Stimulated activated CD4-positive, alpha-beta T cell treated with anti-CD3 and anti-CD28 coated beads, Interleukin-2, amount 100 ng/mL, for 24 hours (primary cell): ENCODE measurements at places on chromosomes 6 and 20.
A peak's percentile ranks its signal among the peaks of the same experiment; 100 is the strongest.

DNA sequence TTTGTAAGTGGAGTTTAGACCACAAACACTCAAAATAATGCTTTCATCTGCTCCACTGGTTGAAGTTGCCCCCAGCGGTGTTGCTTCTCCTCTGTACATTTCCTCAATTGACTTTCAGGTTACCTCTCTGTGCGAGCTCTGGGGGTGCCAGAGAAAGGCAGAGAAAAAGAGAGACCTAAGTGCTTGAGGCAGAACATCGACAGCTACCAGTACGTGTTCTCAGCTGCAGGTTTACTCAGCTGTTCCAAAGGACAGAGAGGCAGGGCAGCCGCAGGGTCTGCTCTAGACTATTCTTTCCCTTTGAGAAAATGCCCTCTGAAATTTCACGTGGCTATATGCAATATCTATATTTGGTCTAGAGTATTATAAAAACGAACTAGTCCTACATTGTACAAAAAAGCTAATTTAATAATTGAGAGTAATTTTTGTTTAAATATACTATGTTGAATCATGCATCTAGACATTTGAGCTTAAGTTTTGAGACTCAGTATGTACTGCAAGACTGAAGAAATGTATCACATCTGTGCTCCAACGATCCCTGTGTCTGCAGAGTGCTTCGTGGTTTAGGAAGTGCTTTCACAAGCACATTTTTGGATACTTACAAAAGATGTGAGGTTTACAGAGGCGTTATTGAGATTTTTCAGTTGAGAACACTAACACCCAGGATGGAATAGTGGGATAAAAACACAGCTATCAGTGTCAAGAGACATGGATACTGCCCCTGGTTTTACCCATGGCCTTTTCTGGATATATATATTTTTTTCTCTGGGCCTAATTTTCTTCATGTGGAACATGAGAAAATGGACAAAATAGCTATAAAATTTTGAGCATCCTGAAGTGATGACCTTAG, 453.6 kb upstream of the FLRT3 start:
- DNase-seq = no peak

GRCh38 chr20:32902456-32903420, 44.0 kb downstream of the EFCAB8 start:
- peak; percentile 75 for DNase-seq

- DNase-seq = peak; percentile 5
Observed at GRCh38 chr6:11460837-11461661, 76.5 kb upstream of the TMEM170B start.

DNA sequence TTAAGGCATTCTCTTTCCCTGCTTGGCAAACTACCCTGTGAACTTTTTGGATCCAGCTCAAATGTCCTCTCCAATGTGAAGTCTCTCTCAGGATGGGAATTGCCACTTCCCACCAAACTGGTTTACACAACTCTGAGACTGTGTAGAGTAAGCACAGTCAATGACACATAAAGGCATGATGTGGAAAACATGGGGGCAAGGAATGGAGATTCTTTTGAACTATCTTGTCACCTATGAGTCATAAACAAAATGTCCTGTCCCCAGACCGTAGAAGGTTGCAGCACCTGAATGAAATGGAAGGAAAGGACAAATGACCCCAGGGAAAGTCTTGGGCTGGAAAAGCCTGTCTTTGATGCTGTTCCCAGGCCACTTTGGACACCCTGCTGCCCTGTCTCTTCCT, 11.0 kb upstream of the KIF13A start:
- DNase-seq = no peak

- peak; percentile 20 for DNase-seq
Observed at GRCh38 chr6:75855052-75855451, 106.0 kb downstream of the MYO6 start.

DNA sequence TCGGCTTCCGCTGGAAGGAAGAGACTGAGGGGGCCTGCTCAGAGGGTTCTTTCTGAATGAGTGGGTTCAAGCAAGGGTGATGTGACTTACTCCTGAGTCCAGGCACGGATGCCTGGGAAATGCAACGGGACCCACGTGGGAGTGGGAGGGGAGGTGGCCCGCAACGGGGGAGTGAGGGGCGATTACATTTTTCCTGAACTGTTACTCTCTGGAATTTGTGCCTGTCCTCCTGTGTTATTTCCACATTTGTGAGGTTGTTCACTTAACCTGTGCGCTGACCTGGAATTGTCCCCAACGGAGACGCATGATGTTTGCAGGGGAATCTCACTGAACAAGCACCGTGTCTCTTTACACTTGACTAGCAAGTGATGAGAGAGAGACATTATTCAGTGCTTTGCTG, 209.4 kb downstream of the CDH4 start:
- DNase-seq = no peak

- DNase-seq = no peak
Observed at GRCh38 chr6:139230391-139230840, 61.4 kb downstream of the TXLNB start.

DNA sequence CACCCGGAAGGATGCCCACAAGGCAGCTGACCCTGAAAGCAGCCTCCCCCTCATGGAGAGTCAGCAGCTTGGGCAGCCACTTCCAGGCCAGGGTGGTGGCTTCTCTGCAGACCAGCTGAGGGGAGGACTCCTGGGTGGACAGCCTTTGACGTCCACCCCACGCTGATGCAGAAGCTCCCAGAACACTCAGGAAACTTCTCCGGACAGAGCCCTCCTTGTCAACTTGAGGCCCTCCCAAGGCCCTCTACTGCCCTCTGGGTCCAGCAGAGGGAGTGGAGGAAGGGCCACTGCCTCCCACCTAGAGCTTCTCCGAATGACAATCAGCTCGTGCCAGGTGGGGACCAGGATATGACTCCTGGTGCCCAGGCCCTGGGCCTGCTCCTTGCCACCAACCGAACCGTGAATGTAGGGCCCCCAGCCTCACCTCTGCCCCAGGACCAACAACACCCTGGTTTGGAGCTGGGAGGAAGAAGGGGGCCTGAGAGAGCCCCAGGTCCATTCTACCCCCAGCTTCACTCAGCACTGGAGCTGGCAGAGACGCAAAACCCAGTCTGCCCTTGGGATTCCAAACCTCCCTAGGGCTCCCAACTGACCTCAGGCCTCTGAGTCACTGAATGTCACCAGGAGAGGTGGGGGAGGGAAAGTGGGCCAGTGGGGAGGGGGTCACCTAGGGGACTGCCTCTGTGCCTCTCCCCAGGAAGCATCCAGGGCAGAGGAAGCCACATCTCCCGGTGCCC, 10.9 kb upstream of the SLC22A7 start:
- DNase-seq = no peak

DNA sequence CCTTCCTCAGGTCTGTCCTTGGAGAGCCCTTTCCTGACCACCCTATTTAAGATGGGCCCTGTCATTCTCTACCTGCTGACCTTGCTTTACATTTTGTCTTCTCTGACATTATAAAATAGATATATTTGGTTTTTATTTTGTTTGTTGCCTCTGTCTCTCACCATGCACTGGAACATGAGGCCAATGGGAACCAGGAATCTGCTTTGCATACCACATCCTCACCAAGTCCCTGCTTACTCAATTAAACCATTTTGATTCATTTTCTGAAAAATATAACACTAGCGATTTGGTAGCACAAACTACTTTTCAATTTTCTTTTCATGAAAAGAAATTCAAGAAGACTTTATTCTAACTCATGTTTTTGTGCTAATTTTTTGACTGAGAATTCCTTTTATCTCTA, 32.8 kb upstream of the POPDC3 start:
- no peak for DNase-seq

DNA sequence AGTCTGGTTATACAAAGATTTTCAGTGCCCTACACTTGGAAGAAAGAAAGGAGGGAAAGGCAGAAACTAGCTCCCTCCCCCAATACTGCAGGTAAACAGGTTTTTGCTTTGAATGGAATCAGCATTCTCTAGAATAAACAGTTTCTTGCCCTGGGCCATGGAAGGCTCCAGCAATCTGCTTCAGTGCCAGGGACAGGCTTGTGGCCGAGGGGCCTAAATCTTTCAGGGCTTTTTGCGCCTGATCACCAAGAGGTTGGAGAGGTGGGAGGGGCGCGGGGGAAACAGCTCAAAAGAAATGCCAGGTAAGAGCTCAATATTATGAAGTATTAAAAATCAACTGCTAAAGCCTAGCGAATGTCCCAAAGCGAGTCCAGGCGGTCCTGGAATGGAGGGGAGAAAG, 23.8 kb downstream of the TFAP2B start:
- DNase-seq = no peak

GRCh38 chr20:2756056-2756611, 44.3 kb downstream of the CPXM1 start:
- DNase-seq = no peak

GRCh38 chr6:152458648-152459644, 178.2 kb downstream of the SYNE1 start:
- DNase-seq = no peak

DNA sequence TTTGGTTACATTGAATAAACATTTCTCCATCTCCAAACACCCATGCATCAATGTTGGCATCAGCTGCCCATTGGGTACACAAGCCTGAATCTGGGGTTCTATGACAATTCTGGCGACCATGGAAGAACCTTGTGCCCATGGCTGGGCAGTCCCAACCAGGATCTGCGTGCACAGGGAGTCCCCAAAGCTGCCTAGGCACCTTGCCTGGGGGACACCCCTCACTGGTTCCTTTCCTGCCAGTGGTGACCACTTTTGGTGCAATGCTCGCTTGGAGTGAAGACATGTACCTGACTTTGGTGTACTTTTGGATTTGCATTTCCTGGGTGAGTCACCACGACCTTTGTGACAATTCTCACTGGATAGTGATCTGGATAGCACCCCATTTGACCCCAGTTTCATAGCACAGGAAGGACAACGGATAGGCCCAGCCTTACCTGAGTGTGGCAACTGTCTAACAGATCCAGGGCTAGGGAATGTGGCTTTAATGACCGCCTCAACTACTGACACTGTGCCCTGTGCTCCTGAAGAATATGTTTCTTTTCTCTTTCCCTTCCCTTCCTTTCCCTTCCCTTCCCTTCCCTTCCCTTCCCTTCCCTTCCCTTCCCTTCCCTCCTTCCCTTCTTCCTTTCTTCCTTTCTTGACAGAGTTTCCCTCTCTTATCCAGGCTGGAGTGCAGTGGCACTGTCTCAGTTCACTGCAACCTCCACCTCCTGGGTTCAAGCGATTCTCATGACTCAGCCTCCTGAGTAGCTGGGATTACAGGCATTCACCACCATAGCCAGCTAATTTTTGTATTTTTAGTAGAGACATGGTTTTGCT, 7.1 kb downstream of the SPINT3 start:
- no peak for DNase-seq

DNA sequence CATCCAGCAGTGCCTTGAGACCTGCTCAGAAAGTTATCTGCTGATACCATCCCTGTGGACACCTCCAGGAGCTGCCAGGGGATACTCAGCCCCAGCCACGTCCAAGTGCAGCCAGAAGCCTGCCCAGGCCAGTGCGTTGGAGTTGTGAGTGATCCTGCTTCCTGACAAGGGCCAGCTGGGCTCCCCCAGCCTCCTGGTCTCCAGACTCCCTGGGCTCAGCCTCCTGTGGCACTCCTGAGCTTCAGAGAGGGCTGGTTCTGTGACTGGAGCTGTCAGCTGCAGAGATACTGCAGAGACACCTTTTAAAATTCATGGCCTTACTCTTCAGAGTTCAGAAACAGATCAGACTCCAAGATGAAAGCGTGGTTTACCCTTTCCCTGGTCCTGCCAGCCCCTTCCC, 515.9 kb downstream of the CD83 start:
- no peak for DNase-seq

DNA sequence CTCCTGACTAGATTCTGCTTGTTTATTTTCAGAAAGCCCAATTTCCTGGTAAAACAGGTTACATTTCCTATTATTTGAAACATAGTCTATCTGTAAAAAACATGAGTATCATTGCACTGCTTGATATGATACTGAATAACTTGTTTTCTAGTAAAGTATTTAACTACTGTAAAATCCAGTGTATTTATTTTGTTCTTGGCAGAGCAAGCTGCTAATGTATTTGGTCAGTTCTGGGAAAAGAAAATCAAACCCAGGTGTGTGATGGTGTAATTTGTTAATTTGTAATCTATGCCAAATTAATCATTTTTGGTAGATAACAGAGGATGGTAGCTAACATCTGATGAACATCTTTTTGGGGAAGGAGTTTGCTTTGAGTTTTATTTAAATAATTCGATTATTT, 50.8 kb downstream of the FKBP5 start:
- DNase-seq = no peak

GRCh38 chr20:33896509-33896908, 85.4 kb downstream of the CHMP4B start:
- no peak for DNase-seq

DNA sequence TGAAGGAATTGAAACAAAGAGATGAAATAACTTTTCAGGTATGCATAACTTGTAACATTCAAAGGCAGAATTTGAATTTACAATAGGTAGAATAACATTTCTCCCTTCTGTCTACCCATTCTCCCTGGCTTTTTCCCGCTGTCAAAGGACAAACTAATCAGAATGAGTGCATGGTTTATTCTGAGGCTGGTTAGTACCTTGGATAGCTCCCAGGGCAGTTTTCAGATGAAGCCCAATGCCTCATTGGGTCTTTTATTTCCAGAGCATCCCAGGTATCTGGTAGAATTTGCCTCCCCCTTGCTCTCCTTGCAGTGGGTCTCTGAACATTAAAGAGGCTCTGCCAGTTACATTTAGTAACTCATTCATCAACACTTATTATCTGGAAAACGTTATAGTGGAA, 665.5 kb downstream of the BCKDHB start:
- DNase-seq = no peak

DNA sequence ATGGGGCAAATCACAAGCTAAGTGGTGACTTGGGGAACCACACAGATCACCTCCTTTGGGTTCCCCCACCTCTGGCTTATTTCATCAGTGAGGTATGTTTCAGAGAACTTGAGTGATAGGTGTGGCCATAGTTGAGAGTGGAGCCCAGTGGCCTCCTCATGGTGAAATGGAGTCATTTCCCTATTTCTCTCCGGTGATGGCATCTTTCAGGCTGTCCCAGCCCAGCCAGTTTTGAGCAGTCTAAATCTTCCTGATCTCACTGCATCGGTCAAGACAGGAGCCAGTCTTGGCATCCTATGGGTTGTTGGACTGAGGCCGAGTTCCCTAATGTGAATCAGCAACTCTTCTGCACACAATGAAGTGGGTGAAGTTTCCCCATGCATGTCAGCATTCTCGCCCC, 132.4 kb downstream of the EYA2 start:
- no peak for DNase-seq

DNA sequence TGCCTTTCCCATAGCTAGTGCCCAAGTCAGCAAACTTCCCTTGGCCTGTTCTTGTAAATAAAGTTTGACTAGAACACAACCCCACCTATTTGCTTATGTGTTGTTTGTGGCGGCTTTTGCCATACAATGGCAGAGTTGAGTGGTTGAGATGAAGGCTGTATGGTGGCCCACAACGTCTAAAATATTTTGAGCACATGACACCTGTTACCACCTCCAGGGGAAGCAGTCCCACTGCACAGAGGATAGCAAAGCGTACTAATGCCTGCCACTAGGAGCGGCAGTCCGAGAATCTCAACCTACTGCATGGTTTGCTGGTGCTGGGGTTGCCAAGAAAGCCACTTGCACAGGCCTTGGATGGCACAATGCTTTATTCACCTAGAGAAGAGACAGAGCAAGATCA, 58.6 kb downstream of the TGM2 start:
- DNase-seq = no peak

DNA sequence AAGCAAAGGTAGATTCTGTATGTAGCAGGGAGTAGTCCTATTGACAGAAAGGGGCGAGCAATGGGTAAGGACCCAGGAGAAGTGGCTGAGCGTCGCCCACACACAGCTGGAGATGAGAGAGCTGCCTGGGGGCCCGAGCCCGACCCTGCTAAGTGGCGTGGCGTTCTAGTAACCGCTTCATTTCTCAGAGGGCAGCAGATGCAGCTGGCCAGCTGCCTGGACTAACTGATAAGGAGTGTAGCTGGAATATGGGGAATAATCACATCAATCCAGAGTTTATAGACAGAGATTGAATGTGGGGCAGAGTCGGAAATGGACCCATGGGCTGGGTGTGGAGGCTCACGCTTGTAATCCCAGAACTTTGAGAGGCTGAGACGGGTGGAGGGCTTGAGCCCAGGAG, 64.4 kb downstream of the EZR start:
- no peak for DNase-seq
